ENCODE measurements at places on chromosomes 2 and 18.

DNA sequence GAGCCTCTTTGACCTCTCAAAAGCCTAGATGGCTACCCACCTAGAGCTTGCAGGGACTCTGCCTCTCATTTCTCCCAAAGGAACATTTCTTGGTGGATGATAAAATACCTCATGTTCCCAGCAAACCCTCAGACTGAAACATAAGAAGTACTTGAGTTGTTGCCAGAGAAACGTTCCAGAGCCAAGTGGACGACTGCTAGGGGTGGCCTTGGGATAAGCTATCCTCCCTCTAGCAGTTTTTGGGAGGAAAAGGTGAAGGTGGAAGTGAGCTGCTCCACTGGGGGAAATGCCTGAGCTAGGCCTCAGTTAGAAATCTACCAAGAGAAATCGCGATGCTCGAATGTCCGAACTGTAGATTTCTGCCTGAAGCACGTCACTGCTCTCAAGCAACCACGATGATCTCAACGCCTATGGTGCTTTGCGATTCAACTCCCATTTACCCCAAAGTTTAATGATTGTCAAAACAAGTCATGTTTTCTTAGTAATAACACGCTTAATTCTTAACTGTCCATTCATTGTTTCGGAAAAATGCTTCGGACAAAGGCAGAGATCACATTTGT lies 91.5 kb downstream of the CCBE1 start:
- DNase-seq, result no peak

DNA sequence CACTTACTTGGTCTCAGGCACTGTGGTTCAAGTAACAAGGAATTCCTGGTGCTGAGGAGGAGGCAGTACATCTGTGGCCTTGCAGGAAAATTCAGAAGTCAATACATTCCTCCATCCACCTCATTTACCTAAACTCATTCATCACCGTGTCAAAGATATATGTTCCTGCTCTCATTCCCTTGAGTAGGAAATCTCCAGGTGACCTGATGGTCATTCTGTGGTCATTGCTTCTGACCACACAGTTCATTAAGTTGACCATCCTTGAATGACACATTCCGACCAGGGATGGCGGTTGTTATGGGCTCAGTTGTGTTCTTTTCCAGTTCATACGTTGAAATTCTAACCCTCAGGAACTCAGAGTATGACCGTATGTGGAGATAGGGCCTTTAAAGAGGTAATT lies 2.1 kb upstream of the STK17B start:
- no peak for DNase-seq

DNA sequence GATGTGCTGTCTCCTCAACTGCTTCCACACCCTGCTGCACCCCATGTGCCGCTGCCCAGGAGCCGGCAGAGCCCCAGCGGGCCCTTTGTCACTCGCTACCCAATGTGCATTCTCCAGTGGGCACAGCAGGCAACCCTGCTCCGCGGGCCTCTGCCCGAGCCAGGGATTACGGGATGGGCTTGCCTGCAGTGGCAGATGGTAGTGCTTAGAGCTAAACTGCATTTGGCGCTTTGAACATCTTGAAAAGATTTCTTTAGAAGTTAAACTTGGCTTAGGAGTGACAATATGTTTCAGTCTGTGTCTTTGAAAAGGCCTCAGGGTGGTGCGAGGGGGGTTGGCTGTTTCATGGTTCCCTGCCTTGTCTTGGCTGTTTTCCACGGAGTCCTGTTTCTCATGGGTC lies 84.0 kb upstream of the BOD1L2 start:
- no peak for DNase-seq

DNA sequence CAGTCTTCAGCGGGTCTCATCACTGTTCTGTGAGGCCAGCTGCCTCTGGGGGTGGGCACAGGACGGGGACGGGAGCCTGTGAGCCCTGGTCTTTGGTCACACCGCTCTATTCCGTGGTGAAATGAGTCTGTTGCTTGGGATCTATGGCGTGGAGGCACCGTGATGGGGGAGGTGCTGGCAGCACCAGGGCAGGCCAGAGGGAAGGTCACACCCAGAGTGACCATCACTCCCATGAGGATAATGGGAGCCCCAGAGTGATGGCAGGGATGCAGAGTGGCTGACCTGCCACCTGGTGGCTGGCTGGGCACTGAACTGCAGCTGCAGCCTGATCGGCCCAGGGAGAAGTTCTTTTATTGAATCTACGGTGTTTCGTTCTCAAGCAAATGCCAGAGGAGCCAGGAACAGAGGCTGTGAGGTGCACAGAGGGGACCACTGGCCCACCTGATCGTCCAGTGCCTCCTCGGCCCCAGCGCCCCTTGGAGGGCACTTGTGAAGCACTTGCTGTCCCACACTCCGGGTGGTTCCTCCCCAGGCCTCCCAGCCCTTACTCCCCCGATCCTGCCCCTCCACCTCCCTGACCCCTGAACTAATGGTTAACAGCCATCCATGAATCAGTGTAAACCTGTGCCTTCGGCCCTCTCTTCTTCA lies 17.9 kb downstream of the KCNIP3 start:
- DNase-seq, result peak; percentile 19

- DNase-seq, result peak; percentile 51
Observed at GRCh38 chr2:241218131-241219029, 29.9 kb downstream of the ANO7 start.

GRCh38 chr2:74704216-74704615 lies 50.2 kb downstream of the SEMA4F start:
- DNase-seq, result no peak

GRCh38 chr2:15982285-15983044 lies 42.1 kb downstream of the MYCN start:
- DNase-seq, result no peak

DNA sequence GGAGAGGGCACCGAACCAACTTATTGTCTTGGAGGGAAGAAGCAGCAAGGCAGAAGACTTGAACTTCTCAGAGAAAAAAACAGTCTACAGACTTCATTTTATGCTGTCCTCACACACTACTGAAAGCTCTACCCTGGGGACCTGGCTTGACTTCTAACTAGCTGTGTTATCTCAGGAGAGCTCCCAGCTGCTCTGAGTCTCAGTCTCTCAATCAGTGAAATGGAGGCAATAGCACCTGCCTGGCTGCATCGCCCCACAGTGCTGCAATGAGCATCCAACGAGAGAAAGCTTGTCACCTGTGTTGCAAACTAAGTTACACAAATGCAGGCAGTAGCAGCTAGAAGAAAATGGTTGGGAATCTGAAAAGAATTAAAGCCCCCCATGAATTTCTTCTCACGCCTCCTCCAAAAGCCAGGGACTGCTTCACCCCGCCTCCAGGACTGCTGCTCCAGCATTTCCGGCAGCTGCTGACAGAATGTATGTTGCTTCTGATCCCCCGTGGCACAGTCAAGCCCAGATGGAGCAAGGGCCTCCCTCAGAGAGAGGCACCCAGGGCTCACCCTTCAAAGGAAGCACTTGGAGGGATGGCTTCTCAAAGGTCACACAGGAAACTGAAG lies 116.3 kb downstream of the BCL11A start:
- DNase-seq, result no peak

- no peak for DNase-seq
Observed at GRCh38 chr2:197427986-197428385, 6.8 kb downstream of the SF3B1 start.

DNA sequence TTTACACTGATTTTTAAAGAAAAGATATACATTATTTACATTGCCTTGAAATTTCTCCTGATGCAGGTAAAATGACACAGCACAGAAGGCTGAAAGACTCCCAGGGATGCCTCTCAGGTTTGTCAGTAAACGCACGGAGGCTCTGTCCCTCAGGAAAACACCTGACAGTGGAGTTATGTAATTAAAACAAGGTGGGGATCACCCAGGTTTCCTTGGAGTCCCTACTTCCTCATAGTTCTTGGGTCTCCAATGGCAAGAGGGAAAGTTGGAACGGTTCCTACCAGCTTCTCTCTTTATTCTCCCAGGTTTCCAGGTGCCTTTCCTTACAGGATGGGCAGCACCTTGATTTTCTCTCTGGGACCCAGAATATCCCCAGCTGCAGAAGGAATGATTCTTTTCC lies 654.8 kb downstream of the SLC4A3 start:
- DNase-seq, result no peak

- DNase-seq, result no peak
Observed at GRCh38 chr2:97936199-97936598, 59.5 kb downstream of the TMEM131 start.

- DNase-seq, result no peak
Observed at GRCh38 chr2:38960609-38961320, 71.1 kb downstream of the ARHGEF33 start.

GRCh38 chr18:33805592-33805991 lies 227.6 kb downstream of the ASXL3 start:
- DNase-seq, result no peak
